ENCODE measurements at places on chromosomes 3 and 15. TPM values are rescaled to one million over a fixed set of nuclear protein-coding genes. Genes with fewer than 3 reads are reported as not detected.

Gene GABRB3
- 0.27 TPM for total RNA-seq

Gene ALPK3
- 0.05 TPM for total RNA-seq

Gene CYP1A1
- total RNA-seq = not detected

Gene A4GNT
- total RNA-seq = not detected

Gene ATP13A5
- total RNA-seq = not detected

Gene C3orf80
- total RNA-seq = not detected

Gene GATA2
- 0.56 TPM for total RNA-seq

Gene SHF
- 1.4 TPM for total RNA-seq

Gene LTF
- 0.31 TPM for total RNA-seq

Gene KBTBD13
- total RNA-seq = not detected

Gene MESP1
- 1.1 TPM for total RNA-seq

Gene ALDH1A3
- total RNA-seq = 0.45 TPM

DNA sequence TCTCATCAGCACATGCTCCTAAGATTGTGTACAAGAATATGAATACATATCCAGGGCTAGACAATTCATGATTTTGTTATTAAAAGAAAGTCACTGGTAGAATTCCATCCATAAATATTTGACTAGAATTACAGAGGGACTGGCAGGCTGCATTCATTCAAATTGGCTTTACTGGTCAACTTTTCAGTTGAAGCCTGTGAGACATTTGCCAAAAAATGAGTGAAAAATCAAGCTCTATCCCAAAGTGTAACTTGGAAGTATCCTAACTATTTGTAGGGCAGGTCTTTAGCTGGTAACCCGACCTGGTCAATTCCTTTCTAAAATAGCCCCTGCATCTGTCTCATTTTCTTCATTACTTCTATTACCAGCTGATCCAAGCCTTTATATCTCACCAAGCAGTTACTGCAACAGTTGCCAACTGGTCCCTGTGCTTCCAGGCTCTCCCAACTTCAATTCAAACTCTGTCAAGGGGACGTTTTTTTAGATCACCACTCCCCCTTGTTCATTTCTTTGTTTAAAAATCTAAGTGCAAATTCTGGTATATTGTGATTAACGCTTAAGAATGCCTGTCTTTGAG is 173.1 kb upstream of the TBL1XR1 start:
- no peak for DNase-seq

GRCh38 chr15:75508840-75509532 is 57.5 kb upstream of the SIN3A start:
- no peak for DNase-seq

DNA sequence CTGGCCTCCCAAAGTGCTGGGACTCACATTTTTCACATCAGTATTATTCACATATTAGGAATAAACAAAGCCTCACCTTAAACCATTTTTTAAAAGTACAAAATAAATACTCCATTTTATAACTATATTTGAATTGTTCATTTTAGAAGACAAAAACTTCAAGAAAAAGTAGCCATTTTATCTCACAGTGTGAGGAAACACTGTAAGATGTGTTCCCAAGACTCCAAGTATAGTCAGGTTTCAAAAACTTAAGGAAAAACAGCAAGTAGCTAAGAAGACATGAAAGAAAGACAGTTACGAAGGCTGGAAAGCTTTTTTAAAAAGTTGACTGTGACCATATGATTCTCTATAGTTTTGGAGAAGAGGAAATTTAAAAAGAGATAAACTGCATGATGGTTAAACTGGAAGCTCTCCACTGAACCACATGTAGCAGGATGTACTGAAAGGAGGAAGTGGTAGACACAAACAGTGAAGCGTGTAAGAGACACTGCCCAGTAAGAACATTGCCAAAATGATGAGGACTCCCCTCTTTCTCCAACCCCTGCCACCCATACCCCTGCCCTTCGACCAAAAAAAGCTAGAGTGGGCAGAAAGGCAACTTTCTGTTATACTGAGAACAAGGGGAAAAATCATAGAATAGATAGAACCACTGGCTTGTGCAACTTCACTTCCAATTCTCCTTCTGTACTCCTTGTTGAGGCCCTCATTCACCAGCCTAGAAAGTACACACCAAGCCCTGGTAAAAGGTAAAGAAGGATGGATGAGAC is 6.2 kb upstream of the TMF1 start:
- no peak for DNase-seq

- peak; percentile 4 for DNase-seq
These were observed 28.3 kb upstream of the CRYBG3 start for GRCh38 chr3:97793420-97794019.

DNA sequence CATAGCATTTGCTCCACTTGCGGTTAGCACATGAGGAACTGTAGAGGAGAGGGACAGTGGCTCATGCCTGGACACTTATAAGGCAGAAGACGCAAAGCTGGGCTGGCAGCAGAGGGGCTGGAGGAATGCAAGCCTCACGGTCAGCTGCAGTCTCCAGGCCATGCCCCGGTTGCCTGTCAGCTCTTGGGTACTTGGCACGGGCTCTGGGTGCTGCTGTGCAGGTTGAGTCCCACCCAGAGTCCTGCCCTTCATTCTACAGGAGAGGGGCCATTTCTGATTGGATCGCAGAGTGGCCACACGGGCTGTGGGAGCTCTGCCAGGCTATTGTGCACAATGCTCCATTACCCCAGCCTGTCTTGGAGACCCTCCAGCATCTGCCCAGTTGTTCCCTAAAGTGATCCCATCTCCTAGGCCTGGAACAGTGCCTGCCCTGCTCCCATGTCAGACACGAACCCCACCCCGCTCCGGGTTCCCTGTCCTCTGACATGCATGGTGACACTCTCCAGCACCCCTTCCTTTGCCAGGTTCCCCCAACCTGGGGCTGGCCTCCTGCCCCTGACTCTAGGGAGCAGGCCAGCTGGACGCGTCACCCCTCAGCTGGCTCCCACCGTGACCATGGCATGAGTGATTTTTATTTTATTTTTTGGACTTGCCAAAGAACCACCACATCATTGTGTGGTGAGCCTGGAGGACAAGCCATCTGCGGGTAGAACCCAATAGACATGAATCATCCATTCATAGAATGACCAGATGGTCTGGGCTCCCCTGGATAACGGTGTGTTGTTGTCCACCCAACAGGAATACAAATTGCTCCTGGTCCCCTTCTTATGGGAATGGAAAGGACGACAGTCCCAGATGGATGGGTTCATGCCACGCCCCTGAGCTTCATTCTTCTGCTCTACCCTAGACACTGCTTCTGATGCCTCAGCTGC is 51.0 kb upstream of the KLF13 start:
- no peak for DNase-seq

- no peak for DNase-seq
These were observed 141.3 kb upstream of the PROK2 start for GRCh38 chr3:71926262-71926600.

DNA sequence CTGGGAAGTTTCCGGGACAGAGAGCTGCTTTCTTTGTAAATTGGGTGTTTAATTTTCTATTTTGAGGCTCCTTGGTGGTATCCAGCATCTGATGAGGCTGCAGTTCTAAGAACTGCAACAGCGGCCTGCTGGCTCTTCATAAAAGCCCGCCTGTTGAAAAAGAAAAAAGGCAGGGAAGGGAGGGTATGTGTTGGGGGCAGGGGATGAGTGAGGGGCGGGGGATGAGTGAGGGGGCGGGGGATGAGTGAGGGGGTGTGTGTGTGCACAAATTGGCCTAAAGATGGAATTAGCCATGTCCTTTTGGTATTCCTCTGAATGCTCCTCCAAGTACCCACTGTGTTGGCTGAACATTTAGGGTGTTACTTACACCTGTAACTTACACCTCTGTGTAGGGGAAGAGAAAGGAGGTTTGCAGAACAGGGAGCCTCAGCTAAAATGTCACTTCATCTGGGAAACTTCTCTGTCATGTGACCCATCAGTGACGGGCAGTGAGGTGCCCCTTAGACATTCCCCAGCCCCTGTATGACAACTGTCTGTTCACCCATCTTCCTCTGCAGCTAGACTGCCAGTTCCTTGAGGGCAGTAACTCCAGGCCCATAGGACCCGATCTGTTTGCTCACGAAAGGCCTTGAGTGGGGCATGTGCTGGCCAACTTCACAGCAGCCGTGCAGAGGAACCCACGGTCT is 57.6 kb downstream of the LRIG1 start:
- DNase-seq = no peak

DNA sequence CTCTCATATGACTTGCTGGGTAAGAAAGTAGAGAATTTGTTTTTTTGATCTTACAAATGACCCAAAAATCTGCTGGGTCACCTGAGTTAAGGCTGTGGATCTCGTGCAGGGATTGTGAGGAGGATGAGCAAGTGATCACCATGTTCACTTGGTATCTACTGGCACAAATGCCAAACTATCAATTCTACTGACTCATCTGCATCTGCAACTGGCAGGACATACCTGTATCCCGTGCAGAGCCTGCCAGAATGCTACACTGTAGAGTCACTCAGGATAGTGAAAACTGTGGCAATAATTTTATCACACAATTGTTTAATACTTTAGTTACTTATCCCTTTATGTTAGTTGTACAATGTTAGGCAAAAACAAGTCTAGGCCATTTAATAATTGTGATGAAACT is 129.6 kb upstream of the PLXND1 start:
- no peak for DNase-seq

- DNase-seq = no peak
These were observed 17.6 kb downstream of the GALK2 start for GRCh38 chr15:49187549-49188245.

DNA sequence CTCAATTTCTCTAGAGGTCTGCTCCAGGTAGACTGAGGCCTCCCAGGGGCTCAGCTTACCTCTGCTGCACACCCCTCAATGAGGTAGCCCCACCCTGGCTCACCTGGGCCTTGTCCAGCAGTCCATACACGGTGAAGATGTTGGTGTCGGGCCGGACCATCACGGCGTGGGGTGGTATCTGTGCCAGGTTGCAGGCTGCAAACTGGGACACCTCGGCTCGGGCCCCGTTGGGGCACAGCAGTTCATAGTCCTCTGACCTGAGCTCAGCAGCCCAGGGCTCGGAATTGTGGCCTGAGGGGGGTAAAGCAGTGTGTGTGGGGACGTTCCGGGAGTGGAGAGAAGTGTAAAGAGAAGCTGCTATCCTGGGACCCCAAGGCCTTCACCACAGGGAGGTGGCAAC is 23.2 kb downstream of the MELTF start:
- no peak for DNase-seq

DNA sequence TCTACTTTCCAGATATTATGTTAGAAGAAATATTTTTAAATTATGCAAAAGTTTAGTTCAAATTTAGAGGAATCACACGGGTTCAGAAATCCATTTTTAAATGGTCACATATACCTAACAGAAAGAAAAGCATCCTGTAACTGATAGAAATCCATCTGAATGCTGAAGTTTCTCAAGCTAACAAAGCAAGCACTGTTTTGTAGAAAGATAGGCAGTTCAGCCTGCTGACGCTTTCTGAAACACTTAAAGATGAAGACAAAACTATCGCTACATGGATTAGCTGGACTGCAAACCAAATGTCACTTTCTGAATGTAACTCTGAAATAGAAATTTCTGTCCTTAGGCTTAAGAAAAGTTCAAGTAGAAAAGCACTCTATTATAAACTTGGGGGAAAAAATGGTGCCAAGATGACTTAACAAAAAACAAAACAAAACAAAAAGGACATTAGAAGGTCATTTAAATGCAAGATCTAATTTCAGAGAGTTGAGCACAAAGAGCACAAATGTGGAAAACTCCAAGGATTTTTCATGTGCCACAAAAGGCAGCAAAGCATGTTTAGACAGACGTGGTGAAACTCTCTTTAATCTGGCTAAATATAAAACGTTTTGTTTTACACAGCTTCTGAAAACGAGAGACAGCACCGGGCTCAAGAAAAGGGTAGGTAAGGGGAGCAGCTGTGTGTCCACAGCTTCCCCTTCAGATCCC is 1.2 kb downstream of the PLOD2 start:
- DNase-seq = no peak

GRCh38 chr15:26069231-26069641 is 206.1 kb upstream of the ATP10A start:
- DNase-seq = no peak

DNA sequence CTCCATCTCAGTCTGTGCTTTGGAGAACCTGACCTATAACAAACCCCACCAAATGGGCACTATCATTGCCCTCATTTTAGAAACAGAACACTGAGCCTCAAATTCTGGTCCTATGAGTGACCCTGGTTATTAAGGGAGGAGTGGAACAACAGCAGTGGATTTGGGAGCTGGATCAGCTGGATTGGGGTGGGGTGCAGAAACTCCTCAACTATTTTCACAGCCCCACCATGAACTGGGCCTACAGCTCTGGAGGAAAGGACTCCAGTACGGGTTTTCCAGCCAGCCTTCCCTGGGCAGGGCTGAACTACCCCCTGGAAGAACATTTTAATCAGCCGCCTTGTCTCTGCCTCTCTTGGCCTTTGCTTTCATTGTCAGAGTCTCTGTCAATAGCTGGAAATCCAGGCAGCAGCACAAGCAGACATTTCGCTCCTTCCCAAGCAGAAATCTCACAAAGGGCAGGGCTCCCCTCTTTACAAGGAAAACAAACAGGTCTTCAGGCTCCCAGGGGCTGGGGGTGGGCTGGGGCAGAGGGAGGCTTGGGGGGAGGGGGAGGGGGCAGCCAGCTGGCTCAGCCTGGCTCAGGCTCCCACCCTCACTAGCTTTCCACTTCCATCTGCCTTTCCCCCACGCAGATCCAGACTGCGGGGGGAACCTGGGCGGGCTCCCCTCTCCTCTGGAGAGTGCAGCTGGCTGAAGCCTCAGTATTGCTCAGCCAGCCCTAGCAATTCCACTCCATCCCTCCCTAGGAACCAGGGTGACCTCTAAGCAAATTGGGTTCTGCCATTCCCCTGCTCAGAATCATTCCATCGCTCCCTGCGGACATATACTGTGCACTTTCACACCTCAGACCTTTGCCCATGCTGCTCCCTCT is 13.7 kb upstream of the TLE3 start:
- no peak for DNase-seq

GRCh38 chr15:69830876-69831275 is 266.8 kb downstream of the TLE3 start:
- no peak for DNase-seq

- DNase-seq = no peak
These were observed 430.5 kb downstream of the GABRG3 start for GRCh38 chr15:27401471-27401870.

GRCh38 chr3:107416886-107417285 is 39.6 kb downstream of the CCDC54 start:
- DNase-seq = no peak

- DNase-seq = peak; percentile 36
These were observed 53.9 kb downstream of the RLBP1 start for GRCh38 chr15:89167267-89168176.

DNA sequence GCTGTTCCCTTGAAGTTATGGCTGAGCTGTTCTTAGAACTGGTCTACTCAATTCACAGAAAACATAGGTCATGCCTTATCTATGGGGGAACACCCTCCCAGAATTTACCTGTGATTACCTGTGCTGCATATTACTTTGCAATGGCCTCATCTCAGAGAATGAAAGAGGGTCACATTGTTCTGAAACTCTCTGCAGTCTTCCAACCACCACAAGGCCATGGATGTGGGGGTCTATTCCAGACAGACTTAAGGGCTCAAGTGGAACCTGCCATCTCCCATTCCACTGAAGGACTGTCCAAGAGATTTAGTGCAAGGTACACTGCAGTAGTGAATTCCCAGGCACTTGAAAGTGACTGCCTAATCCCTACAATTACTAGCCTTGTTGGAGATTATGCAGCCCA is 40.1 kb upstream of the RASA2 start:
- DNase-seq = no peak

- no peak for DNase-seq
These were observed 453.7 kb downstream of the FOXP1 start for GRCh38 chr3:71129611-71130431.

Measured in GM12878 (cell line).